ENCODE measurements at places on chromosomes 1 and 21.

GRCh38 chr21:33942426-33942825, 26.8 kb upstream of the ATP5PO start:
- DNase-seq, result no peak

DNA sequence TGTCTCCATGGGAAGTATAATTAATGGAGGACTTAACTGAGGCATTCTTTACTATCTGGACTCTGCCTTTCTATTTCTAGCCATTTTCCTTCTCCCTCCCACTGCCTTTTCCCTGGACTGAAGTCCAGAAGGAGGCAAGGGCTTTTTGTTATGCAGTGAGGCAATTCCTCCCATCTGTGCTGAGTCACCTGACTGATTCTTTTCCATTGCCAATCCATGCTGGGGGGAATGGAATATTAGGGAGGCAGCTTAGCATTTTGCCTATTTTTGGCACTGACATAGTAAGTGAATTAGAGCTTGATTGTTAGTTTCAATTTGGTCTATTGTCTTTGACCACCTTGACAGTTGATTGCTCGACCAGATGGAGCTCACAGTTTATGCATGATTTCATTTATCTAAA, 1000.6 kb upstream of the PRMT6 start:
- no peak for DNase-seq

GRCh38 chr21:37821092-37821491, 95.2 kb downstream of the KCNJ6 start:
- DNase-seq, result no peak

DNA sequence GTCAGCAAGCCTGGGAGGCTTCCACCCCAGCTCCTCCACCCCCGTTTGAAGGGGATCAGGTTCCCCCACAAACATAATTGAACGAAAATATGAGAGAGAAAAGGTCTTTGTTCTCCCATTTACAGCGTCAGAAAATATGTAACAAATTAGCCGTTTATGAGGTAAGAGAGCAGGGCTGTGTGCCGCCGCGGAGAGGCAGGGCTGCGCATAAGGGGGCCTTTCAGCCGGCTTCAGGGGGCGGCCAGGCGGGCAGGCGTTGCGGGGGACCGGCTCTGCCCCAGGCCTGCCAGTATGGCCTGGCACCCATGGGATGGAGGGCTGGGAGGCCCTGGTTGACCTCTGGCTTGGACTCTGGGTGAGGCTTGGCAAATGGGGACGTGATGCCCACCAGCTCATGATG, 179.3 kb downstream of the TRABD2B start:
- DNase-seq, result no peak

DNA sequence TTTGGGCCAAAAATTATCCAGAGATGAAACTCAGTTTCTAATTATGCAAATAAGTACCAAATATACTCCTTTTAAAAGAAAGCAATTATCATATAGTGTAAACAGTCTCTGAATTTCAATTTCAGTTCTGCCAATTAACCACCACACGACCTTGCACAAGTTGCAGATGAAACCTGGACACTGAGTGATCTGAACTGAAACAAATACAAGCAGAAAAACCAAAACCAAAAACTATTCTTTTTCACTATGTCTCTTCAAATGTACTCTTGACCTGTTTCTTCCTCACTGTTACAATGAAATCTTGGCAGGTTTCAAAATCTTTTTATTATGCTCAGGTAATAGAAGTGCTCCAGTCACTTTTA, 79.2 kb downstream of the TYW3 start:
- DNase-seq, result no peak

DNA sequence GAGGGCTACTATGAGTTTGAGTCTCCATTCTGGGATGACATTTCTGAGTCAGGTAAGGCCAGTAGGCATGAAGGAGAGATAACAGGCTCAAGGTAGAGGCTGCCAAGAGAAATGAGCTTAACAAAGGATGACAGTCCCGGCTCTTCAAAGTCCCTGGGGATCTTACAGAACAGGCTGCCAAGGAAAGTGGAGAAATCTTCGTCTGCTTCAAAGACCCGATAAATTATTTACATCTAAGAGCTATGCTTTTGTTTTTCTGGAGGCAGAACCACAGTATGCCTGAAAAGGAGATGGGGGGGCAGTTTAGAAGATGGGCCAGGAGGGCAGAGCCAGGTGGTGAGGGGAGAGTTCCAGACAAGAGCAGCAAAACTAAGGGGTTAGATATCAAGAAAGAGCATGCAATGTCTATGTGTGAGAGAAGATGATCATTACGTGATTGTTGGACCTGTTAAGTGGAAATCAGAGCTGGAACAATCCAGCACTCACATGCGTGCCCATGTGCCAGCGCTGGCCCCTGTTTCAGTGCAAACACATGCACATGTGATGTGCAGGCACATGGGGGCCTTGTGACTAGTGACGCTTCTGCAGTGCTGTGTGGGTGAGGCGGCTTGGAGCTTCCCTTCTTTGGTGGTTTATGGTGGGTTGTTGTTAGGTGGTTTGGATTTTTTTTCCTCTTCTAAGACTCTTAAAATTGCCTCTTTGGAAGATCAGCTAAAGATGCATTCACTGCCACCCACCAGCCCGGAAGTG, 25.7 kb downstream of the CAMK1G start:
- DNase-seq, result no peak

DNA sequence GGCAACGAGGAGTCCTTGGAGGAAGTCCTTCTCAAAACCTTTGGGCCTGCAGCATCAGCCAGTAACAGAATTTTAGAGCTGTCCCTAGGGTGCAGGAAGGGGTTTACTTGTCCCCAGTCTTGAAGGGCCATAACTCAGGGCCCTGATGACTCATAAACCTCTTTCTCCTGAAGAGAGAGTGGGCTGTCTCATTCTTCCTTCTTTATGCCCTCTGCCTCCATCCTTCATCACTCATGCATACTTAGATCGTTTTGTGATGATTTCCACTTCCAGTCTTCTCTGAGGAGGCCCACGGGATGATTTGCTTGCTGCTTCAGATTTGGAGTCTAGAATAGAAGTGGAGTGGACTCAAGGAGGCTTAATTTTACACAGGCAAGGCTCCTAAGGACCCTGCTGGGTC, 60.2 kb downstream of the NDUFS5 start:
- DNase-seq, result no peak

- DNase-seq, result no peak
These were observed 45.7 kb downstream of the RAP1GAP start for GRCh38 chr1:21623410-21623961.

GRCh38 chr1:217059401-217059800, 336.2 kb upstream of the ESRRG start:
- DNase-seq, result no peak

Measured in right forelimb (tissue), 1 donor.